ENCODE measurements at places on chromosomes 1 and 21. TPM values are rescaled to one million over a fixed set of nuclear protein-coding genes. Genes with fewer than 3 reads are reported as not detected.

GRCh38 chr1:29639741-29640427 lies 403.6 kb downstream of the PTPRU start:
- H3K27me3 ChIP-seq = no peaks in the 10 kb centered on the region
- DNase-seq = peak; percentile 79
- H3K4me3 ChIP-seq = peak overlapping the region; percentile 10
- H3K27ac ChIP-seq = peak overlapping the region; percentile 81
- peaks cover 5% of the 10 kb centered on the region for H3K36me3 ChIP-seq

GRCh38 chr1:183550915-183551314 lies 39.3 kb downstream of the NCF2 start:
- H3K4me3 ChIP-seq = no peak overlapping the region
- no peaks in the 10 kb centered on the region for H3K4me1 ChIP-seq
- DNase-seq = no peak
- no peak overlapping the region for H3K27ac ChIP-seq
- H3K36me3 ChIP-seq = peaks cover 44% of the 10 kb centered on the region
- no peaks in the 10 kb centered on the region for H3K27me3 ChIP-seq

DNA sequence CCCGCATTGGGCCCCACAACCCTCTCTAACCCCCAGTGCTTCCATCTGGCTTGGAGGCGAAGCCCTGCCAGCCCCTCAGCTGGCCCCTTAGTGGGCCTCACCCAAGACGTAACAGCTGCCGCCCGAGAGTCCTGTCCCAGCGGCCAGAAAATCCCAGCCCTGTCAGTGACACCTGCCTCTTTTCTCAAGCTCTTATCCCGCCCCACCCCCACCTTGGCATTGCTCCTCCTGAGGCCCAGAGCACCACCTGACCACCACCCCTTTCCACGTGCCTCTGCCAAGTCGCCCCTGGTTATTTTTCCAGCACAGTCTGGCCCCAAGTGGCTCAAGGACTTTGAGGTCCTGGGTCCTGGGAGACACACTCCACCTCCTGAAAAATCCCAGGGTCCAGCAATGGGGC lies 5.9 kb upstream of the CTRC start:
- DNase-seq = no peak
- peak overlapping the region; percentile 60 for H3K27ac ChIP-seq
- no peaks in the 10 kb centered on the region for H3K27me3 ChIP-seq
- peaks cover 28% of the 10 kb centered on the region for H3K36me3 ChIP-seq
- no peaks in the 10 kb centered on the region for H3K4me1 ChIP-seq

DNA sequence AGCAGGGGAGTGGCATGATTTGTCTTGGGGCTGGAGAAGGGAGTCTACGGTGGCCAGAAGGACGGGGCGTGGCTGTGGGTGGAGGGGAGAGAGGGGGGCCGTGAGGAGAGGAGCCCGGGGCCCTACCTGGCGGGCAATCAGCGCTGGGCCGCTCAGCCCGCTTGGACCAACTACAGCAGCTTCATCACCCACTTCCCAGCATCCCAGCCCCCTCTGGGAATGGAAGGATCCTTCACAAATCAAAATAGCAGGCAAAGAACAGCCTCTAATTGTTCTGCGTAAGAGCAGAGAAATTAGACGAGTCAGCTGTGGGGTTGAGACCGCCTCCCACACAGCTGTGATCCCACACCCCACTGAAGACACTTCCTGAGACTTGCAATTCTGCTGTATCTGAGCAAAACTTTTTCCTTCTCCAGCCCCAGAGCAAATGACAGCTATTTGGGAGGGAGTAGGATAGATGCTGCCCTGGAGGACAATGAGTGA lies 43.5 kb downstream of the OPRD1 start:
- peaks cover 14% of the 10 kb centered on the region for H3K4me1 ChIP-seq
- DNase-seq = no peak
- no peaks in the 10 kb centered on the region for H3K36me3 ChIP-seq
- H3K27me3 ChIP-seq = peaks cover 43% of the 10 kb centered on the region

AMY1C gene
- total RNA-seq = not detected

GRCh38 chr21:35423709-35424108 lies 374.6 kb upstream of the RUNX1 start:
- H3K27me3 ChIP-seq = no peaks in the 10 kb centered on the region
- no peaks in the 10 kb centered on the region for H3K36me3 ChIP-seq
- no peak for DNase-seq
